ENCODE measurements at places on chromosomes 3 and 15.

DNA sequence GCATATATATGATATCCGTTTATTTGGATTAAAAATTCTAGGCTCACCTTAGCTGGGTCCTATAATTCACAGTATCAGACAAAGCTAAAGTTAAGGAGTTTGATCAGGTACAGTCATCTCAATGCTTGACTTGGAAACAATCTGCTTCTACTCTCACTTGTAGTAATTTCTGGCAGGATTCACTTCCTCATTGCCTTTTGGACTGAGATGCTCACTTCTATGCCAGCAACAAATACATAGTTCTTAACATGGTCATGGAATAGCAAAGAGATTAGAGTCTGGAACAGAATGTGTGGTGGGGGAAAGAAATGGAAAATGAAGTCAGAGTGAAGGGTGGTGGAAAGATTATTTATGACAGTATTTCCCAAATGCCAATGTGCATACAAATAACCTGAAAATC is 693.6 kb downstream of the CADM2 start:
- no peak for DNase-seq

DNA sequence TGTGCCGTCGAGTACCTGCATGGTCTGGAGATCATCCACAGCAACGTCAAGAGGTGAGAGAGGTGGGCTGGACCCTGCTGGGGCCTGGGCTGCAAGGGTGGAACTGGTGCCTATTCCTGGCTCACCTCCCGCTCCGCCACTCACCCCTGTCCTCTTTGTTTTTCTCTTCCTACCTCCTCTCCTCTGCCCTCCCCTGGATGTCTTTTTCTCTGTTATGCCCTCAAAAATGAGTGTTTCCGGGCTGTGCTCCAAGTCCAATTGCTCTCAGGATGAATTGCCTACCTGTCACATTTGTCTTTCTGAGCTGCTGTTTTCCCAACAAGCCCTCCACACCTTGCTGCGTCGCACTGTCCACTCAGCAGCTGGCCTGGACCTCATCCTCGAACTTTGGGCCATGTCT is 28.5 kb upstream of the TATDN2 start:
- DNase-seq, result no peak

GRCh38 chr15:63226155-63226883 is 36.9 kb downstream of the RAB8B start:
- no peak for DNase-seq

DNA sequence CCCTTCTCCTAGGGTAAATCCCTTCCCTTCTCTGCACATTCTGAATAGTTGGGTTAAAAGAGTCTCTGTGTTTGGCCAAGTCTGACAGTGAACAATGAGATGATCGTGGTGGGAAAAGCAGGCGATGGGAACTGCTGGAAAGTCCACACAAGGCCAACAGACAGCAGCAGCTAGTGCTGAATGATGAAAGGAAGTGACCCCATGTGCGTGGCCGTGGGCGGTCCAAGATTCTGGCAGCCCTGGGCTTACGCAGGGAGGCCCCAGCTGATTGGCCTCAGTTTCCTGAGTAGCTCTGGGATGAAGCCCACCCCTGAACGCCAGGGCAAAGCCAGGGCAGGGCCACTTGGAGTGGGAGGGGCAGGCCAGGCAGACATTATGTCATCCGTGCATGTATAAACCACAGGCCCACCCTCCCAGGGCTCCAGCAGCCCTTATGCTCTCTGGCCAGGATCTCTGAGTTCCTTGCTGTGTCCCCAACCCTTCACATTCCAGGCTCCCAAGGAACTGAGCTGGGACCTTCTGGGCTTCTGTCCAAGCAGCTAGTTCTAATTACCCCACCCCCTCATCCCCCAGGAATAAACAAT is 57.8 kb downstream of the CDC25A start:
- DNase-seq, result peak; percentile 71

DNA sequence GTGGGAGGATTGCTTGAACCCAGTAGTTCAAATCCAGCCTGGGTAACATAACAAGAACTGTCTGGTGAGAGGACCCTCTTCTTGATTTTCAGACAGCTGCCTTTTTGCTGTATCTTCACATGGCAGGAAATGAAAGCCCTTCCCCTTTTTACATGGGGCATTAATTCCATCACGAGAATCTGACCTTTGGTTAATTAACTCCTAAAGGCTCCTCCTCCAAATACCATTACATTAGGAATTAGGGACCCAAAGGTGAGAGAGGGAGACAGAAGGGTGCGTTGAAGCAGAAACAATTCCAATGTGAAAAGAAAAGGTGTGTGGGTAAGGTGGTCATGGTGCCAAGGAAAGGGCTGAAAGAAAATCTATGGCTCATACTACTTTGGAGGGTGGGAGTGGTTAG is 536.2 kb downstream of the MAGI1 start:
- no peak for DNase-seq

GRCh38 chr15:78955355-78955754 is 10.5 kb upstream of the CTSH start:
- DNase-seq, result no peak

DNA sequence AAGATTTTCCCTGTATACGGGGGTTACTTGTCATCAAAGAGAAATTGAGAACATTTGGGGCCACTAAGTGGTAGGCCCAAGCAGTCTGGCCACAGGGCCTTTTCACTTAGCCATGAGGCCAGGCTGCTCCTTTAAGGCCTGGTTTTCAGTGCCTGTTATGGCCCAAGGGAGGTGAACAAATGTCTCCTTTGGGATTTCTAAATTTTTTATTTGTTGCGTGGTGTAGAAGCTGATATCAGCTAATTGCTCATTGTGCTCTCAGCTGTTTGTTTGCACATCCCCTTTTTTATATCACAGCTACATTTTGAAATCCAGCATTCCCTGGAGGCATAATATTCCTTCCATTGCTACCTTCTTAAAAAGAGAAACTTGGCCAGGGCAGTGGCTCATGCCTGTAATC is 48.5 kb downstream of the RLBP1 start:
- DNase-seq, result no peak

GRCh38 chr3:64541803-64542202 is 146.0 kb downstream of the ADAMTS9 start:
- DNase-seq, result no peak

GRCh38 chr3:143163562-143164100 is 44.1 kb downstream of the CHST2 start:
- DNase-seq, result no peak

- no peak for DNase-seq
Measured at GRCh38 chr3:194306109-194306686, 44.9 kb downstream of the CPN2 start.

DNA sequence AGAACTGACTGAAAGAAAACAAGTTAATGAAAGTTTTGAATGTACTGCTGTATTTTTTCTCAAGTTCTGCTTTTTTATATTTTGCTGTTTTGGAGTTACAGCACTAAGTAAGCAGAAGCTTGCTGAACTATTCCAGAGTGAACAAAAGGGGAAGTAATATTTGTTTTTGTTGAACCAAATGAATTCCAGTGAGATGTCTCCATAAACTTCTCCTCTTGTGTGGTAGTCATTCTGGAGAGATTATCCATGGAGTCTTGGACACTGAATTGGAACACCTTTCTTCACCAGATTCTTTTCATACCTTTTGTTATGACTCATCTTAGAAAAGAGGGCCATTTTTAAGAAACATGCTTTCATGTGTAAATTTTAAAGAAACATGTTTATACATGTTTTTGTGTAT is 8.8 kb downstream of the ANKUB1 start:
- DNase-seq, result no peak

DNA sequence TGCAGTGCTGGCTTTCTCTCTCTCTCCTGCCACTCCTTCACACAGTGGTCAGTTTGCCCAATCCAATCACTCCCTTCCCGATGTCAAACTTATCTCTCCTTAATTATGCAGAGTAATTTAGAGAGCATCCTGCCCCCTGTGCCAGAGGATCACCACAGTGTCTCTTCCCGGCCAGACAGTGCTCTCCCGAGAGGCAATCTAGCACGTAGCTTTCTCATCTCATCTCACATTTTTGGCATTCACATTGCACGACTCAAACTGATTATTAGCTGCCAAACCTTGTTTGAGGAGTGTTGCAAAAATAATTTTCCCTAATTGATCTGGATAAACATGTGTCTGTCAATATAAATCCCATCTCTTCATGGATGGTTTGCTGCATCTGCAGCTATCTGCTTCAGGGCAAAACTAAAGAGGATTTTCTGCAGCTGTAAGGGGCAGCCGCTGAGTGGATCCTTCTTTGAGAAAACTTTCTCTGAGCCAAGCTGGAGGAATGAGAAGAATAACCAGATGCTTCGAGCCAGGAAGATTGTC is 37.8 kb downstream of the SSUH2 start:
- no peak for DNase-seq

DNA sequence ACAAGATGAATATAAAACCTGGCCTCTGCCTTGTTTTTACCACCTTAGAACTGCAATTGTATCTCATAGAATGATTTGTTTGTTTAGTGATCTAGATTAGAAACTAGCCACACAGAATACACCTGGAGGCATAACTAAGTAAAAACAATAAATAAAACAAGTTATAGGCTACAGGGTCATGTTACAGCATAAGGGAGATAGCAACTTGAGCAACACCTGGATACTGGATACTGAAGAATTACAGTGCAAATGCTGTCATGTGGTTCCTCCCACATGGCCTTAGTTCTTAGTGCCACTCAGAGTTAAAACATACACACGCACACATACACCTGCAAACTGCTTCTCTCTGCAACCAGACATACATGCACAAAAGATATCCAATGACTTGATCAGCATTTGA is 563.4 kb upstream of the DPPA4 start:
- no peak for DNase-seq

DNA sequence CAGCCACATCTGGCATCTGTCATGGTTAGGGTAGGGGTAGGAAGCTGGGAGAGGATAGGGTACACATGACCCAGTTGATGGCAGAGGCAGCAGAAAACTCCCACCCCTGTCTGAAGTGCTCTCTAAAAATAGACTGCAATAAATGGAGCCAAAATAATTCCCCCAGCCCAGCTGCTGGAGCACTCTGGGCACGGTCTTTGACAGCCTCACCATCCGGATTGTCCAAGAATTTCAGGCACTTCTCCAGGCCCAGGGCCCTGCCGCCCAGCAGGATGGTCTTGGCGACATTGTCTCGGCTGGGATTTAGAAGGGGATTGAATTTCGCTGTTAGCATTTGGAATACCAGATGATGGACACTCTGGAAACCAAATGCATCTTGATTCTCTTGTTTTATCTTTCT is 103.7 kb downstream of the IQSEC1 start:
- no peak for DNase-seq

- no peak for DNase-seq
Measured at GRCh38 chr3:14346191-14346590, 56.2 kb upstream of the SLC6A6 start.

DNA sequence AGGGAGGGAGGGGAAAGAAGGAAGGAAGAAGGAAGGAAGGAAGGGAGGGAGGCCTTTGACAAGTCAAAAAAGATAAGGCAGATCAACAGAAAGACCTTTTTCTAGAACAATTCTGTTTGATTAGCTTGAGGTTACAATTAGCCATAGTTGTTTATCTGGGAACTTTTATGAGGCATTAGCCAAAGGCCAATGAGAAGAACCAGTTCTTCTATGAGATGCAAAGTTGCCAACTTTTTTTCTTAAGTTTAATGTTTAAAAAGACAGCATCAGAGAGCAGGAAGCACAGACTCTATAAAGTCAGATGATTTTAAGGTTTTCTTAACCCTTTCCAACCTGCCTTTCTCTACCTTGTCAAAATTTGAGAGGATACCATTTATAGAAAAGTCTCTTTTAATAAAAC is 301.3 kb upstream of the NR2F2 start:
- no peak for DNase-seq

- DNase-seq, result no peak
Measured at GRCh38 chr15:44468709-44469385, 41.4 kb downstream of the CTDSPL2 start.

DNA sequence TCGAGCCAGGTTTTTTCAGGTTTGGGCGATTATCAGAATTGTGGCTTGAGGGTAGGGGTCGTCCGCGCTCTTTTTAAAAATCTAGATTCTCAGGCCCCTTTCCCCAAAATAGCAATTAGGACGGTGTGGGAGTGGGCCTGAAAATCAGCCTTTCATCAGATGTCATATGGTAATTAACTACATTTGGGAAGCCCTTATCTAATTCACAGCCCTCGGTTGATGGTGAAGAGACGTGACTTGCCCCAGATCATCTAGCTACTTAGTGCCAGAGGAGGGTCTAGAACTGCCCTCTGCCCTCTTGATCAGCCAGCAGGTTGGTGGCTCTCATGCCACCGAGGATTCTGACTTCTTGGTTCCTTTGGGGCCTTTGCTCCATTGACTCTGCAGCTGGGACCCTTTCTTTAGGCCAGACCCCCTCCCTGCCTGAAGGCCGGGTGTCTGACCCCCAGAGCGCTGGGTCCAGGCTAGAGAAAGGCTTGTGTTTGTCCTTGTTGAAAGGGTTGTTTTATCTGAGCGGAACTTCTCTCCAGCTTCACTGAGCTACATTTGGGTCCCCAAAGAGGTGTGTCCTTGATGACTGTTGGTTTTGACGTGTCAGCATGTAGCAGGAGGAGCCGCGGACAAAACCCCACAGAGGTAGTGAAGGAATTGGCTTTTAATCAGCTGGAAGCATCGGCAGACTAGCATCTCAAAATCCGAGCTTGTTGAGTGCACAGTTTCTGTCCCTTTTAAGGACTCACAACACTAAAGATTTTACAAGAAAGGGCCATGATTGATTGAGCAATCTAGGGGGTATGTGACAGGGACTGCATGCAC is 857 bp downstream of the AEN start:
- no peak for DNase-seq

DNA sequence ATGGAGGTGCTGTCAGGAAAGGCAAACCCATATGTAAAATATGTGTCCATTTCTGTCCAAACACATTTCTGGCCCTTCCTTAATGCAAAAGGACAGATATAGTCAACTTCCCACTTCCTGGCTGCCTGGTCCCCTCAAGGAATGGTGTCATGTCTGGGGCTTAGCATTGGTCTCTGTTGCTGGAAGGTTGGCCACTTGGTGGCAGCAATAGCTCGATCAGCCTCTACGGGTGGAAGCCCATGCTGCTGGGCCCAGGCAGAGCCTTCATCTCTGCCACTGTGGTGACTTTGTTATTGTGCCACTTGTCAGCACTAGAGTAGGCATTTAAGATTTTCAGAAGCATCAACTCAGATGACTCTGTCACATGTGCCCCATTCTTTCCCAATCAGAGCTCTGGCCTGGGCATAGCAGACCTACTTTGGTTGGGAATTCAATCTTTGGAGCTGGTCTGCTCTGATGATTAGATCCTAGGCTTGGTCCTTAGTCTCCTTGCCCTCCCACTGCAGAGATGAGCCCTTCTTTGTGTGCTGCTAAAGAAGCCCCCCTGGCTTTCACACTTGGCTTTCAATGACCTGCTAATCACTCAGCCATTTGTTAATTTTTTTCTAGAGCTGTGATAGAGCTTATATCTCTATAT is 51.0 kb upstream of the SPSB4 start:
- DNase-seq, result no peak

DNA sequence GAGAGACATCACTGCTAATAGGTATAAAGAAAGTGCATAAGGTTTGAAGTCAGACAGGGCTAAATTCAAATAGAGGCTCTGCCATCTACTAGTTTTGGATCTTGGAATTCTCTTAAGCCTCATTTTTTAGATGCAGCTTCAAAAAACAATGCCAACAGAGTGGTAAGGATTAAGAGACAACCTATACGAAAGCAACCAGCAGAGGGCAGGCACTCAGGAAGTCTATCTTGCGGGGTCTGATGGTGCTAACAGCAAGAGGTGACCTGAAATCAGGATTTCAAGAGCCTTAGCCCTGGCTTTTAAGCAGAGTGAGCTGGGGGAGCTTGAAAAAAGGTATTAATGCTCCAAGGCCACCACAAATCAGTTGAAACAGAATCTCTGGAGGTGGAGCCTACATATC is 40.7 kb downstream of the LDHAL6B start:
- DNase-seq, result no peak

GRCh38 chr3:113660896-113661295 is 35.5 kb downstream of the USF3 start:
- DNase-seq, result no peak

GRCh38 chr3:155891321-155891720 is 20.9 kb downstream of the GMPS start:
- DNase-seq, result no peak

Measured in left renal cortex interstitium (tissue), 4 donors.